Glomerular endothelial cell (primary cell): ENCODE measurements at places on chromosomes 5 and 9.

GRCh38 chr5:76732405-76733048, 16.6 kb downstream of the F2R start:
- no peak for DNase-seq

DNA sequence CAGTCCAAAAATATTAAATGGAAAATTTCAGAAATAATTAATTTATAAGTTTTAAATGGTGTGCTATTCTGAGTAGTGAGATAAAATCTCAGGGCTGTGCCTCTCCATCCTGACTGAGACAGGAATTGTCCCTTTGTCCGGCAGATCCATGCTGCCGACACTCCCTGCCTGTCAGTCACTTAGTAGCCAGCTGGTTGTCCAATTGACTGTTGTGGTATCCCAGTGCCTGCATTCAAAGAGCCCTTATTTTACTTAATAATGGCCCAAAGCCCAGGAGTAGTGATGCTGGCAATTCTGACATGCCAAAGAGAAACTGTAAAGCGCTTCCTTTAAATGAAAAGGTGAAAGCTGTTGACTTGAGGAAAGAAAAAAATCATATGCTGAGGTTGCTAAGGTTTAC, 157.5 kb downstream of the ENC1 start:
- no peak for DNase-seq

- DNase-seq, result no peak
Observed at GRCh38 chr9:104864675-104865104, 63.3 kb downstream of the ABCA1 start.

DNA sequence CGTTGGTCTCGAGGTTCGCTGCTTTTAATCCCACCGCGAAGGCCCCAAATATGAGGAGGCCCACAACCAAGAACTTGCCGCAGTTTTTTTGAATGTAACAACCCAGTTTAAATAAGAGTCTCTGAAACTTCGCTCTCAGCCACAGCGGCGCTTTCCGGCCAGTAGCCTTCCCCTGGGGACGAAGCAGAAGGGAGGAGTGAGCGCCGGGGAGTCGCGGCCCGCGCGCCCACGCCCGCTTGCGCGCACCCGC, 10.4 kb downstream of the PTCH1 start:
- DNase-seq, result no peak

- DNase-seq, result no peak
Observed at GRCh38 chr9:104339692-104340091, 164.4 kb upstream of the OR13F1 start.

- DNase-seq, result no peak
Observed at GRCh38 chr5:28132151-28132550, 1093.8 kb upstream of the CDH9 start.

DNA sequence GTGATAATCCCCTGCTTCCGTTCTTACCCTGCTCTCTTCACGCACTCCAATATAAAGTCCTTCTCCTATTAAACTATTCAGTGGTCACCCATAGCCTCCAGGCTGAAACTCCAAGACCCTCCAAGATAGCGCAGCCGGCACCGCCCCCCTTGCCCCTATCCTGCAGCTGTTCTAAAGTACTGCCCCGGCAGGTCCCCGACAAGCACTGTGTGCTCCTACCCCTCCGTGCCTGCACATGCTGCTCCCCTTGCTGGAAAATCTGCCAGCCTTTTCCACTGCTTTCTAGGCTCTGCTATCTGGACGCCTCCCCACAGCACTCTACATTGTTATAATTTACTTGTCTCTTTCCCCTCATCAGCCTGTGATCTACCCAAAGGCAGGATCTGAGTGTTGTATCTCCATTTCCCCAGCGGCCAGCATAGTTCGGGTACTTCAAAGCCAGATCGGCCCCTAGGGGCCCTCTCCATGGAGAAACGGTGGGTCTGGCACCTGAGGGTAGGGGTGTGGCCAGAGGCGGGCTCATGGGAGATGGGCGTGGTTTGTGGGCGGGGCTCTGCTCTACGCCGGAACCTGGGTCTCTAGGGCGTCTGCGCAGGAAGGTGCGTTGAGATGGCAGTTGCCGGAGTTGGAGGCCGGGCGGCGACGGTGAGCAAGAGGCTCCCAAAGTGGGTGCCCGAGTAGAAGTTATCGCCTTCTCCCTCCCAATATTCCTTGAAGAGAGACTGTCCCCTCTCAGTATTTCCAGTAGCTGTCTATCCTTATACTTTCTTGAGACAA, 83.5 kb upstream of the RUSC2 start:
- DNase-seq, result no peak

DNA sequence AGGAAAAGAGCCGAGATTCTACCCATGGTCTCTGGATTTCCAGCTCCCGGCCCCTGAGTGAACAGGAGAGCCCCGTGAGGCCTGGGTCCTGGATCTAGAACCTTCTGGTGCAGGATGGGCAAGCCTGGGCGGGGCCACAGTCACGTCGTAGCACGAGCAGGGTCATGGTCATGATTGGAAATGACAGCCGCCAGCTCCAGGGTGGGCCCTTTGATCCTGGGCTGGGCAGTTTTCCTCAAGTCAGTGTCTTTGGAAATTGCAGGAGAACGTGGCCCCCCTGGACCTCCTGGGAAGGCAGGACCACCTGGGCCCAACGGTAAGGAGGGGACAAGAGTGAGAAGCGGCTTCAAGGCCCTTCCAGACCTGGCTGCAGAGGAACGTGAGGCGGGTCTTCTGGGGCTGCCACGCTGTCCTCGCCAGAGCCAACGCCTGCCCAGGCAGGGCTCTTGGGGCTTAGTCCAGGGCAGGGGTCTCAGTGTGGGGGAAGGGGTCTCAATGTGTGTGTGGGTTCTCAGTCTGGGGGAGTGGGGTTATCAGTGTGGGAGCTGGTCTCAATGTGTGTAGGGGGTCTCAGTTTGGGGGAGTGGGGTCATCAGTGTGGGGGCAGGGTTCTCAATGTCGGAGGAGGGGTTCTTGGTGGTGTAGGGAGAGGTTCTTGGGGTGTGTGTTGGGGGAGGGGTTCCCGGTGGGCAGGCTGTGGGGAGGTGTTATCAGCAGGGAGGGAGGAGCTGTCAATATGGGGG, 2.6 kb downstream of the FCN2 start:
- no peak for DNase-seq

DNA sequence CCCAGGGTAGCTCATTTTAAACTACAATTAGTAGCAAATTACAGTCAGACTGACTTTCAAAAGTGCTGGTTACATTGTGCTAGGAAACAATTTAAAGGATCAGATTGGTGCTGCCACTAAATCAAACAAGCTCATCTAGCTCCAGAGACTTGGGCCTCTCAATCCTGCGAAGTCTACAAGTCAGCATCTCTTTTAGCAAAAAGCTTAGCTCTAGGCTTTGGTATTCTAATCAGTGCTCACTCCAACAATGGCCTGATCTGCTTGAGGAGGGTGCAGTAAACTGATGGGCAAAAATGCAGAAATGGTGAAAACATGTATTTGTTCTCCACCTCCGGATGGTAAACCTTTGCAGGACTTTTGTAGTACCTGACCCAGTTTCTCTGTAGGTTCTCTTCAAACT, 47.0 kb upstream of the SEMA6A start:
- DNase-seq, result no peak
